Heart left ventricle (tissue), 16 donors: ENCODE measurements at places on chromosomes 3 and 15.

GRCh38 chr15:85897207-85897894 is 102.6 kb upstream of the KLHL25 start:
- no peak for DNase-seq

DNA sequence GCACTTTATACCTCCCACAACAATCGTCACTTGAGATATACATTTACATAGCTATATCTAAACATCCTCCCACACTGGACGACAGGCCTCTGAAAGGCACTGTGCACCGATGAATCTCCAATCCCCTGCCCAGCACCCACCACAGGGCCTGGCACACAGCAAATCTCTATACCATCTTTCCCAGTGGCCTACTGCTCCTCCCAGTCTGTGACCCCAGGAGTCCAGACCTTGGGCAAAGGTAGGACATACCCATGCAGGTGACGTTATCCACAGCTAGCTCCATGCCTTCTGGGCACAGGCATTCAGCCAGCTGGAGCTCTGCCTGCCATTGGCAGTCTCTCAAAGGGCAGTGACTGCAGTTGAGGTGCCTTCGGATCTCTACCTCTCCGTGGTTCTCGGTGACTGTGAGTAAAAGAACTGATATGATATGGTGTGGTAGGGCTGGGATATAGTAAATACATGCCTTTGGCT is 5.8 kb downstream of the LTK start:
- no peak for DNase-seq

DNA sequence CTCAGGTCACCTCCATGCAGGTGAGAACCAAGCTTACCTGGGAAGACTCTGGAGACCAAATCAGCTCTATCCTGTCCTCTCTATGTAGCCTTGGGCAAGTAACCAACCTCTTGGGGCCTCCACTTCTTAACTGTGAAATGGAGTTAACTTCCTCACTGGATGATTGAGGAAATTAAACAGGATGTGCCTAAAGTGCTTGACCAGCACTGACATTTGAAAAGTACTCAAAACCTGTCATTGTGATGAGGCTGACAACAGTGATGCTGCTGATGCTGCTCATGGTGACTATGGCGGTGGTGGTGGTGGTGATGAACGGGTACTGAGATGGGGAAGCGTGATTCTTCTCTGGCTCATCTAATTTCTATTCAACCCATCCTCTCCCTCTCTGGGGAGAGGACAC is 22.3 kb downstream of the VIPR1 start:
- no peak for DNase-seq

GRCh38 chr15:80654299-80654698 is 40.8 kb upstream of the ABHD17C start:
- no peak for DNase-seq

- DNase-seq: no peak
These were observed 53.5 kb downstream of the WWTR1 start for GRCh38 chr3:149604125-149604875.

DNA sequence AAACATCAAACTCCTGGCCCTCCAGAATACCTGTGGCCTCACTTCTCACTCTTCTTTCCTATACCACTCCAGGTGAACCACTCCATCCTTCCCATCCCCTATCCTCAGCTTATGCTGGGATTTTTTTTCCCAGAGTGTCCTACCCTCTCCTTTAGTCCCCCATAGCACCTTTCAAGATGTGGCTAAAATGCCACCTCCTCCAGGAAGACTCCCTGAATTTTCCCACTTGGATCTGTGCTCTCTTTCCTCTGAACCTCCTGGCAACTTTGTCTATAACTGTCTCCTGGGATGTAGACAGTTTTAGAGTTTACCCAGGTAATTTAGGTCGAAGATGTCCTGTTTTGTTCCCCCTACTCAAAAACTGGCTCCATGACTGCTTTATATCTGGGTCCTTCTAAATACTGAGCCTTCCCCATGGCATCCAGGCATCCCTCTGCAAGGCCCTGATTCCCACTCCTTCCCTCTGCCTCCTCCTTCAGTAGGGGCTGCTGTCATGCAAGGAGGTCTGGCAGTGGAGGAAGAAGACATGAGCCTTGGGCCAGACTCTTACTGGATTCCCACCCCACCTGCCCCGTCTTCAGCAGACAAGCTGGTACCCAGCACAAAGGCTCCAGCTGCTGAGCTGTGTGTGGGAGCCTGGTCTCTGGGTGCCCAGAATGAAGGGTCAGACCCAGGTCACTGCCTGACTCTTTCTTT is 161.5 kb downstream of the SMAD6 start:
- no peak for DNase-seq

- no peak for DNase-seq
These were observed 41.6 kb downstream of the ISG20 start for GRCh38 chr15:88680241-88681001.

GRCh38 chr3:171646357-171647133 is 163.7 kb downstream of the PLD1 start:
- peak; percentile 41 for DNase-seq

DNA sequence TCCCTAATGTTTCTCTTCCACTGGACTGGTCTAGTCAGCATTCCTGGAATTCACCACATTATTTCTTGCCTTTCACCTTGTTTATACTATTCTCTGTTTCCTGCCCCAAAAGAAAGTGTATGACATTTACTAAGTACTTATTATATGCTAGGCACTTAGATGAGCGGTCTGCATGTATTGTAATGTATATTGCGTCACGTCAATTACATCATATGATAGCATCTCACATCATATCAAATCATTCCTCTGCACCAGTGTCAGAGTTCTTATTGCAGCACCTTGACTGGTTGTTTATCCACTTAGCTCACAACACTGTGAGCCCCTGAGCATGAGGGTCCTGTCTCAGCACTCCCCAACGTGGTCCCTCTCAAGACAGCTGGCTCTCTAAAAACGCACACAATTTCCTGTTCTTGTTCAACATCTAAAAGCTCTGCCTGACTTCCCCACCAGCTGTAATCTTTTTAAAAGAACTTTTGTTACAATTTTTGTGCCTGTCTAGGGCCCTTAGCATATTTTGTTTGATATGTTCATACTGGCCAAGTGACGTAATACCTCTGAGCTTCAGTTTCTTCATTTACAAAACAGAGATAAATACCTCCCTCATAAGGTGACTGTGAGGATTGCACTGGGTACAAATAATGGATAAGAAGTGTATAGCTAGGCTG is 58.8 kb downstream of the ARHGAP31 start:
- DNase-seq: no peak

DNA sequence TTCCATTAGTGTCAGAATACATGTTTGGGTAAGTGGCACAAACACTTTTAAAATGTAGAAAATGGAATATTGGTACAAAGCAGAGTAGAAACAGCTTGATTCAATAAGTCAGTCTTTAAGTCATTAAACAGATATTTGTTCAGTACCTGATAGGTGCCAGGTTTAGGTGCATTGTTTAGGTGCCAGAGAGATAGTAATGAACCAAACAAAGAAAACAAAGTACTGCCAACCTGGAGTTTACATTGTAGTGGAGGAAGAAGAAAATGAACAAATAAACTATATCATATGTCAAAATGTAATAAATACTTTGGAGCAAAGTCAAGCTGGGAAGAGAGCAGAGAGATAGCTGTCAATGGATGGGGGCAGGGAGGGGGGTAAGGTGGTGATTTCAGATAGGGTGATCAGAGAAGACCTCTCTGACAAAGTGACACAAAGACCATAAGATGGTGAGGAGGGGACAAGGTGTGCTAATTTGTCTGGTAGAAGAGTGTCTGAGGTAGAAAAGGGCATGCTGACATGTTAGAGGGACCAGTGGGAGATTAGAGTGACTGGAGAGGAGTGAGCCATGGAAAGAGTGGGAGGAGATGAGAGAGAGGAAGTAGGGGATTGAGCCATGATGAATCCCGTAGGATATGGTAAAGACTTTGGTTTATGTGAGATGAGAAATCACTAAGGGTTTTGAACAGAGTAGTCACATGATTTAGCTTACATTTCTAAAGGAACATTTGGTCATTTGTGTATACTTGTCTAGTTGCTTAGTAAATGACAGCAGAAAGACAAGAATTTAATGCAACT is 128.2 kb downstream of the UBE2E2 start:
- DNase-seq: no peak

GRCh38 chr3:162605651-162606204 is 1109.1 kb downstream of the OTOL1 start:
- no peak for DNase-seq

DNA sequence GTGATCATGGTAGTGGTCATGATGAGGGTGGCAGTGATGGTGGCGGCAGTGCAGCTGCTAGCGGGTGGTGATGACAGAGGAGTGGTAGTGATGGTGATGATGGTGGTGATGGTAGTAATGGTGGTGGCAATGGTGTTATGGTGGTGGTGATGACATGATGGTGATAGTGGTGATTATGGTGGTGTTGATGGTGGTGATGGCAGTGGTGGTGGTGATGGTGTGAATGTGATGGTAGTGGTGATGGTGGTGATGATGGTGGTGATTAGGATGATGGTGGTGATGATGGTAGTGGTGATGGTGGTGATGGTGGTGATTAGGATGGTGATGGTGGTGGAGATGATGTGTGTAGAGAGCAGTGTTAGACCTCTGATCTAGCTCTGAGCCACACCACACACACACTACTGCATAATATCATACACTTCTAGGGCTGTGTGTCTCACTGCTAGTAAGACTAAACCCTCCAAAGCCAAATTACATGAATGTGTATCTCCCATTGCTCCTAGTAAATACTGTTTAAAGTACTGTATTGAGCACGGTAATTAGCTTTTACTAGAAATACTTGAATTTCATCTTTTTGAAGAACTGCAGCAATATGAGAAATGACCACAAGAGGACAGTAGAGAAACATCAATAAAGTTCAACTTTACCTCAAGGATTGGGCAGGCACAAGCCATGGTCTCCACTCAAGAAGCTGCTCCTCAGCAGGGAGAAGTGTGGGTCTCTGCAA is 28.8 kb downstream of the TMED3 start:
- no peak for DNase-seq

DNA sequence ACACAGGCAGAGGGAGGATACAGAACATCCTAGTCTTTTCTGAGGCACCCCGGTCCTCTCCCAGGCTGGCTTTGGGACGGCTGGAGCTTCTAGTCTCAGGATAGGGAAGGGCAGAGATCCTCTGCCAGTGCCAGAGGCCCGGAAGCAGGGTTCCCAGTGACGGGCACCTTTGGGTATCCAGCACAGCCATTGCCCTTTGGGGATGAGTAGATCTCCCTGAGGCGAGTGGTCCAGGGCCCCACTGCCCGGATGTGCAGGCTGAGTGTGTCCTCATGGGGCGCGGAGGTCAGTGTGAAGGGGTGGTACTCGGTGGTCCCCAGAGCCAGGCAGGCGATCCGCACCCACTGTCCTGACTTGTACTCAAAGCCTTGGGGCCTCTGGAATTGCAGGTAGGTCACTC is 18.3 kb downstream of the DUOX2 start:
- no peak for DNase-seq

DNA sequence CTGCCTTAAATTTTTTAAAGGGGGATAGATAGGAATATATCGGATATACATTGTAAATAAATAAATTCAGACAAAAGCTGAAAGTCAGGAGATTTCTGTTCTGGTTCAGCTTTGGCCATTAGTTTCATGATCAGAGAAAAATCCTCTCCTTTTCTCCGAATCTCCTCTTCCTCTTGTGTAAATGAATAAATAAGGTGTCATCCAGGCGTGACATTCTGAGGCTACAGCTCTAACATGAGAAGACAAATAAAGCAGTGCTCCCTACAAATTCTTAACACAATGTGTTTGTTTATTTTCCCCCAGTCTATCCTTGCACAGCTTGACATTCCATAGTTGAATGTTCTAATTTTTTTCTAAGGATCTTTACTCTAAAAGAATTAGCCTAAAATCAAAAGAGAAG is 9.4 kb upstream of the MB21D2 start:
- no peak for DNase-seq

GRCh38 chr3:140630366-140630765 is 47.5 kb upstream of the TRIM42 start:
- DNase-seq: no peak

- no peak for DNase-seq
These were observed 10.8 kb downstream of the EIF2AK4 start for GRCh38 chr15:39944726-39945125.

DNA sequence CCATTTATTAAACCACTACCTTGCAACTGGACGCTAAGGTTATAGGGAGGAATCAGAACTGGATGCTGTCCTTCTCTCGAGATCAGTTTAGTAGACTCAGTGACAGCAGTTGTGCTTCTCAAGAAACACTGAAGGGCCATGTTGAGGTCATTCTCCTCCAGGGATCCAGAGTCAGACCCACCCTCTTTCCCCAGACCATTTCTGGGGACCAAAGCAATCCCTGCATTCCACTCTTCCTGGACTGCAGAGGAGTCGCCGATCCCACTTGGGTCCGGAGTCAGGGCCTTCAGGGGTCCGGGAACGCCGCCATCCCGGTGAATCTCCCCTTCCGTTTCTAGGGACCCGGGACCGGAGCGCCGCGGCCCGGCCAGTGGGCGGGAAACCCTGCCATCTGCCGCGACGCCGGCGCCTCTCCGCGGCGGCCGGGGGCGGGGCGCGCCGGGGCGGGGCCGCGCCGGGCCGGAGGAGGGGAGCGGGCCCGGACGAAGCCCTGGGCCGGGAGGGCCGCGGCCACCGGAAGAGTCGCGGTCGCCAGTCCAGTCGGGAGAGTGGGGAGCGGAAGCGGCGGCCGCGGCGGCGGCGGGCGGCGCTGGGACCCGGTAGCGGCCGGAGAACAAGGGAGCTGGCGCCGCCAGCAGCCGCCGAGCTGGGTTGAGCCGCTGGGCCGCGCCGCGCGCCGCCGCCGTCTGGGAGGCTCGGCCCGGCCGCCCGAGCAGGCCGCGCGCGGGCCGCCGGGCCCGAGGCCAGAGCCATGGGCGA is at the start of gene DVL3:
TSS of gene DVL3 (plus strand) at position 493 of the 759 bp plus-strand sequence. CDS start at position 752, 259 bp downstream.
- DNase-seq: peak; percentile 85

DNA sequence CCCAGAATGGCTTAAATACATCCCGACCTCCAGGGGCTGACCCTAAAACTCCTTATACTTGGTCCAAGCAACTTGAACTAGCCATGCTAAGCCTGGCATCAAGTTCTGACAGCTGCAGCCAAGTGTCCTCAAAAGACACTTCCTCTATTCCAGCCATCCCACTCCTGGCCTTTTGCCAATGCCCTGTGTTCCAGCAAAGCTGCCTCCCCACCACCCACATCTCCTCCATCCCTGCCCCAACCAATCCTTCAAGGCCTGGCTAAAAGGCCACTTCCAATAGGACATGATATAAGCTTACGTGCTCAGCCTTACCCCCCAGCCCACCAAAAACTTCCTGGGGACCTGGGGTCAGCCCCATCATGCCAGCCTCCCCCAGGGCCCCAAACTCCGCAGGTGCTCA is 40.9 kb downstream of the SEMA3G start:
- peak; percentile 53 for DNase-seq

- DNase-seq: no peak
These were observed 92.7 kb upstream of the GOLGA8J start for GRCh38 chr15:29990035-29990434.

- DNase-seq: no peak
These were observed 256.5 kb upstream of the NECTIN3 start for GRCh38 chr3:110815008-110815583.

GRCh38 chr15:25830844-25831451 is 32.2 kb downstream of the ATP10A start:
- DNase-seq: peak; percentile 37
